ENCODE measurements at places on chromosomes 12 and 14. TPM values are rescaled to one million over a fixed set of nuclear protein-coding genes. Genes with fewer than 3 reads are reported as not detected.

DNA sequence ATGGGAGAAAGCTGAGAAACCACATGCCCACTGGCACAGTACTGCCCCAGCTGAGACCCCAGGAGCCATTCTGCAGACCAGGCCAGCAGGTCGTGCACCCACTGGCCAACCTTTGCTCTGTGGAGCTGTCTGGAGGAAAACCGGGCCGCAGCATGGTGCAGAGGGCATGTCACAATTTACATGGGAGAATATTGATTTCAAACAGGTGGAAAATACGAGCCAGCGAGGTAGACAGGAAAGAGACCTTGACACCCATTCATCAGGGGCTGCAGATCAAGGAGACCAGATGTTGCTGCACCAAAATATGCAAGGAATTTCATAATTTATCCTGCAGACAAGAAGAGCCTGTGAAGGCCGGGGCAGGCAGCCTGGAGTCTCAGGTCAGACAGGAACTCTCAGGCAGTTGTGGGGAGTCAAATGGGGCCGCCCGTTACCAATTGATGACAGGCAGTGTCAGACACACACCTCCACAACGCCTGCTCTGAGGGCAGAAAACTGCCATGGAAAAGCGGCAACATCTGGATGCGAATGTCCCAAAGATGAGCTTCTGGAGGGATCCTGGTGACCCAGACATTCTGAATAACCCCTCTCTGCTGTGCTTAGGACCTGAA is 74.6 kb upstream of the BCL11B start:
- no peak overlapping the region for H3K4me3 ChIP-seq
- no peaks in the 10 kb centered on the region for H3K36me3 ChIP-seq
- H3K27ac ChIP-seq = no peak overlapping the region

The TEX52 gene
- total RNA-seq = not detected

The RFLNA gene
- total RNA-seq = 78.6 TPM

- no peak overlapping the region for H3K4me3 ChIP-seq
- H3K27ac ChIP-seq = no peak overlapping the region
- H3K27me3 ChIP-seq = no peaks in the 10 kb centered on the region
- peaks cover 50% of the 10 kb centered on the region for H3K36me3 ChIP-seq
- no peak for DNase-seq
Observed at GRCh38 chr12:76064904-76065303, 19.6 kb downstream of the NAP1L1 start.

DNA sequence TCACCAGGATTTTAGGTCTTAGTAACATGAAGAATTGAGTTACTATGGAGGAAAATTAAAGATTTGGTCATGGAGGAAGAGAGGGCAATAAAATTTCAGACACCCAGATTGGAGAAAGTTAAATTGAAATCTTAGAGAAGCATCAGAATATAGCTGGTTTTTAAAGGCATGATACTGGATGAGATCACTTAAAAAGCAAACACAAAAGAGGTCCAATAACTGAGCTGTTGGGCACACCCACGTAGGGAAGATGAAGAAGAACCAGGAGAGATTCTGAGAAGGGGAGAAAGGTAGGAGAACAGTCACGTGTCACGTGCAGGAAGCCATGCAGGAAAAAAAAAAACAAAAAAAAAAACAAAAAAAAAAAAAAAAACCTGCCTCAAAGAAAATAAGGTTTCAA is 18.8 kb downstream of the CAPS2 start:
- DNase-seq = no peak
- no peaks in the 10 kb centered on the region for H3K4me1 ChIP-seq
- no peaks in the 10 kb centered on the region for H3K27me3 ChIP-seq
- H3K4me3 ChIP-seq = no peak overlapping the region

Measured in stomach (tissue), 19 donors.